Fibroblast of skin of abdomen (primary cell): ENCODE measurements at places on chromosomes 11 and 22.

DNA sequence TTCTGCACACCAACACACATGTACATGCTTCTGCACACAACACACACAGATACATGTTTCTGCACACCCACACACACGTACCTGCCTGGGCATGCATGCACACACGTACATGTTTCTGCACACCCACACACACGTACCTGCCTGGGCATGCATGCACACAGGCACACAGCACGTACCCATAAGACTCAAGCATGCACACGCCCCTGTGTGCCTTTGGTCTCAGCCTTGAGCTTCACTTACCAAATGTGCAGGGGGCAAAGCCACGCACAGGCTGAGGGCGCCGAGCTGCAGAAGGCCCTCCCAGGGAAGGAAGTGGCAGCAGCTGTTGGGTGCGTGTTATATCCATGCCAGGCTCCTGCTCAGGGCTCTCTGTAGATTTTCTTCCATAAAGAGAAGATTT is 34.7 kb upstream of the SMIM38 start:
- no peak for DNase-seq

GRCh38 chr22:28594797-28595462 is 84.7 kb downstream of the TTC28 start:
- DNase-seq, result peak; percentile 77

DNA sequence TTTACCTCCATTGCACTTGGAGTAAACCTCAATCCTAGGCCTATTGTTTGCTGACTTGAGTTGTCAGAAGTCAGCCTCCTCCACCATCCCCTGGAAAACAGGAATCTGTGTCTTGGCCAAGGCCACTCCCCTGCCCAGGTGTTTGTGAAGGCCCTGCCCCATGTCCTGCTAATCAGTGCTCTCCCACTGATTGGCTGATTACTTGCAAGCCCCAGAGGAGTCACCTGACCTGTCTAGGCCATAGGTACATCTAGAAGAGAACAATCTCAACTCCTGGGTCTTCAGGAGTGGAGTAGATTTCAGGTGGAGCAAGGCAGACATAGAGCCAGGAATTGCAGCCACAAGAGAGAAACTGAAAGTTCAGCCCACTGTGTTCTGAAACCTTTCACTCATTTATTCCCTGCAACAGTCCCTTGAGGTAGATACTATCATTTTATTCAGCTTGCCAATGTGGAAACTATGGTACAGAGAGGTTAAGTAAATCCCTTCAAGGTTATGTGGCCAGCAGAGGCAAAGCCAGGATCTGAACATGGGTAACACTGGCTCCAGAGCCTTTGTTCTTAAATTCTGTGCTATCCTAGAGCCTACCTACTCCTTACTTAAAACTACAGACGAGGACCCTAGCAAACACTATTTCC is 10.4 kb downstream of the OAF start:
- DNase-seq, result no peak

DNA sequence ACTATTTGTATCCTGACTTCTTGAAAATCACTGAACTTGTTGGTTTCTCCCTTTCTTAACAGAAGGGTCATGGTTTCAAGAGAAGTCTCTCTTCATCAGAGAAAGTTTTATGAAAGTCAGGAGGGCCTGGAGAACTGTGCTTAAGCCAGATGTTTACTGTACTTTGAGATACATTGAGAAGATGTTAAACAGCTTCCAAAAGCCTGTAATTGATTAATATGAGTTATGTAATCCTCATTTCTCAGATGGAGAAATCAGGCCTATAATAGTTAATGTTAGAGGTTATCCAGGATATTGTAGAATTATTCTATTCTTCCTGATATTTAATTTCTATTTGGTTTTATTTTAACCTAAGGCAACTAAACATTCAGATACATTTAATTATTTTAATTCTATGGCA is 97.1 kb upstream of the RAG2 start:
- no peak for DNase-seq

- DNase-seq, result peak; percentile 26
Observed at GRCh38 chr11:75815345-75816168, 547 bp downstream of the UVRAG start.

DNA sequence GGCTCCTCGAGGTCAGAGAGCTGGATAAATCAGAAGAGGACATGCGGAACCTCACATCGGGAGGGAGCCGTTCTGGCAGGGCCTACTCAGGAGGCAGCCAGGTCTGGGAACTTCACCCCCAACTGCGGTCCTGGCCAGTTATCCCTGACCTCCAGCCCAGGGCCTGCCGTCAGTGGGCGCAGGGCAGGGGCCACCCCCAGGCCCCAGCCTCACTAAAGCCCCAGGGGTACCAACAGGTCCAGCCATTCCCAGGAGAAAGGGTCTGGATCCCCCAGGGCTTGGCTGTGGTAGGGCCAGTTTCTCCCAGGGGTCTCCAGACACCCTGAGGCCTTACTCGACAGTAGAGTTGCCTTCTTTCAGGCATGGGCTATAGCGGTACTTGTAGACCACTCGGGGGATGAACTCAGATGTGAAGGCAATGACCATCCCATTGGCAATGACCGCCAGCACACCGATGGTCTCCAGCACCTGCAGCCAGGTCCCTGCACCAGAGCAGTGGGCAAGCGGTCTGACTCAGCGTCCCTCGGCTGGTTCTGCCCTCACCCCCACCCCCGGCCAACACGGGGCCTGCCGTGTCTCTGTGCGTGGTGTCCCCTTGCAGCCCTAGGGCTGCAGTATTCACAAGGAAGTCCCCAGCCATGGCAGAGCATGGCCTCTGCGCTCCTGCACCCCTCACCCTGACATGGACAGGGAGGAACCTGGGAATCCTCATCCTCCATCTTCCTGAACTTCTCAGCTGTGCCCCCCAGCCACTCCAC is 4.6 kb upstream of the SIGIRR start:
- no peak for DNase-seq

GRCh38 chr22:20298803-20299745 is 20.8 kb downstream of the DGCR6L start:
- DNase-seq, result peak; percentile 49

DNA sequence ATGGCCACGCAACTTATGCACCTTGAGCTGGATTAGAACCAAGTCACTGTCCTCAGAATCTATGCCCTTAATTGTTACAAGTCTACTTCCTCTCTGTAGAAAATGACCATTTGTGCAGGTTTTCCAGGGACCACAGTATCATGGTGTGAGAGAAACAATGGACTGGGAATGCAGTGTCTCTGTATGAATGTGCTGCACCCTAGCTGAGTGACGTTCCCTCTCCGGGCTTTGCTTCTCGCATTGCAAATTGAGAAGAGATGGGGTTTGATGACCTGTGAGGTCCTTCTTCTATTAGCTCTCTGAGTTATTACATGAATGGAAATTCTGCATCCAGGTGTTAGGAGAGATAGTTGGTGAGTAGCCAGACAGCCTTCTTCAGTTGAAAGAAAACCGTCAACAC is 1052.3 kb downstream of the NTM start:
- DNase-seq, result no peak

- DNase-seq, result no peak
Observed at GRCh38 chr11:352456-353031, 16.8 kb upstream of the B4GALNT4 start.

DNA sequence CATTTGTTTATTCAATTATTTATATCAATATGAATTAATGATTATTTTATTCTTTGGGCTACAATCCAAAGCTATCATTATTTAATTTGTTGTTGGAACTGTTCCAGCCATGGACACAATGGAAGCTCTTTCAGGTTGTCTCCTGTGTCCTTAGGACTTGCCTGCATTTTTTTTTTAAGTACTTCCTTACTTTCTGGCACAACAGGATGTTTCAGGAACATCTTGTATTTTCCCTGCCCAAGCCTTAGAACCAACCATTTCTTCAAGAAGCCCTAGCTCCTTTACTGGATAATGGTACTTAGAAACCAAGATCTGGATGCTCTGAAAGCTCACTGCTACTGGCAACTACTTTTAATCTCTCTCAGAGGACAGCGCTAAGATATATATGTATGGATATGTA is 57.8 kb upstream of the CLNS1A start:
- no peak for DNase-seq

- peak; percentile 49 for DNase-seq
Observed at GRCh38 chr22:50184004-50184901, 1.5 kb upstream of the TRABD start.

DNA sequence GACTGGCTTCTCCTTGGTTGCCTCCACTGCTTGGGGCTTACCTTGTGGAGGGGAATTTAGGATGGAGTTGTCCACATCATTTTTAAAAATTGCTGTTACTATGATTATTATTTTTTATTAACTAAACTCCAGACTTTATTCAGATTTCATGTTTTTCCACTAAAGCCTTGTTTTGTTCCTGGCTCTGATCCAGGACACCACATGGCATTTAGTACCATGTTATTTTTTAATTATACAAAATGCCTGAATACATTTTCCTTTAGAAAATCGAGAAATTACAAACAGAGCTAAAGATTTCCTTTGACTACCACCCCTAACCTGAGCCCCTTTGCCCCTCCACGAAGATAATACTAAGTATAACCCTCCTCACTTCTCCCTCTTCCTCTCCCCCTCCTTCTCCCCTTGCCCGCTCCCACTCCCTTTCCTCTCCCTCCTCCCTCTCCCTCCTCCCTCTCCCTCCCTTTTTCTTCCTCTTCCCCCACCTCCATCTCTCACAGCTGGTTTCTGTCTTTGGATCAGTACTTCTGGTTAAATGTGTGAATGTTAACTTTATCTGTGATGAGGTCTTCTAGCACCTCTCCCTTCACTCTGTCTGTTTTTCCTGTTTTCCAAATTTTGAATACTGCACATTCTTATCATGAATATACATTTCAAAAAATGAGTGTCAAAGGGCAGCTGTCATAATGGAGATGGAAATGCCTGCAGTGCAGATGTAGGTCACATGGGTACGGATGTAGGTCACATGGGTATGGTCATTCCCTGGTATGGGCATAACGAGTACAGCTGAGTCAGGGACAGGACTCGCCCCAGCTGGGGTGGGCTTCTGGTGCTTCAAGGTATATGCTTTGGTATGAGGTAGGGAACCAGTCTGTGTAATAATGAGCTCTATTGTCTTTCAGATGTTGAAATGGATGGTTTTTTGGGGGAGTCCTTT is 54.4 kb upstream of the OR4B1 start:
- no peak for DNase-seq

- no peak for DNase-seq
Observed at GRCh38 chr22:21095773-21096107, 50.0 kb downstream of the LRRC74B start.

GRCh38 chr11:66862559-66863037 is 5.7 kb downstream of the LRFN4 start:
- no peak for DNase-seq

GRCh38 chr11:19071255-19071654 is 10.7 kb upstream of the MRGPRX2 start:
- peak; percentile 86 for DNase-seq

DNA sequence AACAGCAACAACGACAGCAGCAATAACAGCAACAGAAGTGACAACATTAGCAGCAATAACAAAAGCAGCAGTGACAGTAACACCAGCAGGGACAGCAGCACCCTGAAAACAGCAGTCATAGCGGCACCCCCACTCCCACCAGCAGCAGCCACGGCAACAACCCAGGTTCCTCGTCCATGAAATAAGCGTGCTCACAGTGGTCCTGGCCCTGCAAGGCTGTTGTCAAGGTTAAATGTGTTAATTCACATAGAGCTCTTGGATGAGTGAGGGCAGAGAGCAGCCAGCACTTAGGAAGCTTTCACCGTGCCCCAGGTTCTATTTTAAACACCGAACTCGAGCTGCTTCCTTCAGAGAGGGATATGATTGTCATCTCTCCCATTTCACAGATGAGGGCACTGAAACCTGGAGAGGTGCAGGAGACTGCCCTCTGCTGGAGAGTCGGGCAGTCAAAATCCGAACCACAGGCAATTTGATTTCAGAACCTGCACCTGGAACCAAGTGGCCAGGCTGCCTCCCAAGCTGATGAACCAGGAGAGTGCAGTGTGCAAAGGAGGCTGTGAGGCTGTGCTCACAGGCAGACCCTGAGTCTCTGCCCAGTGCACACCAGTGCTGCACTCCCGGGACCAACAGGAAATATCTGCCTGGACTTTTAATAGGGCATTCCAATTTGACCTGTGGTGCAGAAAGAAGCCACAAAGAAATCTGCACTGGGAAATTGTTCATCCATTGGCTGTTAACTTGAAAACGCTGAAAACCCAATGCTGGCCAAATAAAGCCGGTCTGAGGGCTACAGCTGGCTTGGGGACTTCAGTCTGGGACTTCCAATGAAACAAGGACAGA is 22.9 kb upstream of the FGF3 start:
- DNase-seq, result no peak

GRCh38 chr11:65295571-65296341 is 18.9 kb upstream of the CDC42EP2 start:
- DNase-seq, result no peak

DNA sequence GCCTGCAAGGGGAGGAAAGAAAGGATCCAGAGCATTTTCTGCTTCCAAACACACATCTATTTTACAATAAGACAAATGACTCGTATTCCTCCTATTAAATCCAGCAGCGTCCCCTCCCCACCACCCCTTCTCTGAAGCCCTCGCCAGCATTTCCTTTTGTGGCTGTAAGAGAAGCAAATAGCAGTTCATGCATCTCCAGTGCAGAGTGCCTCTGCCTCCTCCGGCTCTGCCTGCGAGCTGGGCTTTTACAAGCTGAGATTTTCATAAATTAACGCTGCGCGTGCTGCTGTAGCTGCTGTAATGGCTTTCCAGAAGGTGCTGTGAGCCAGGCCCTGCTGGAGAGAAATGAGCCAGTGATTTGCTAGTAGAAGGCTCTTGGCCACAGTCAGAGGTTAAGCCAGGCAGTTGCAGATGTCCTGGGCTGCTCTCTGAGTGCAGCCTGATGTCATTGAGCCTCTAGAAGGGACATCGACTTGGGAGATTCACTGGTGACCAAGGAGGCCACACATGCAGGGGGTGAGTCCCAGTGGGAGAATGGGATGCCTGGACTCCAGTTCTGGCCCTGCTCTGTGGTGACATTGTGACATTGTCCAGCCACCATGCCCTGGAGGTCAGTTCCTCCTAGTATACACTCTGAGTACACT is 134.5 kb upstream of the NAV2 start:
- DNase-seq, result peak; percentile 92

DNA sequence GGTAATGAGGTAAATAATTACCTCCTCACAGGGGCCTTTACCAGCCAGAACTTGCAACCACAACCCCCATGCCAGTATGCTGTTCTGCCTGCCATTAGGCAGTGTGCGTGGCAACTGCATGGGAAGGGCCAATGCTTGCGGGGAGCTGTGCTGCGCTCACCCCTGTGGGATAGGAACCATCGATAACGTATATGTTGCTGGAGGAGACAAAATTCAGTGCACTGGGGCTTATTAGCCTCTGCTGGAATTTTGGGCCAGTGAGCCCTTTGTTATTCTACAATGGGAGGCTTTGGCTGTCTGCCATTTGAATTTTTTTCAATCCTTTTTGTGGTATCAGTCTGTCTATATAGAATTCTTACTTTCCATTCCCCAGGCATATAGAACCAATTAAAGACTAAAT is 47.3 kb downstream of the PPP2R1B start:
- peak; percentile 28 for DNase-seq

GRCh38 chr22:31248138-31248745 is 36.1 kb downstream of the LIMK2 start:
- peak; percentile 93 for DNase-seq

- no peak for DNase-seq
Observed at GRCh38 chr11:69862797-69863543, 43.8 kb upstream of the FGF3 start.

- peak; percentile 20 for DNase-seq
Observed at GRCh38 chr22:21568347-21569075, 997 bp downstream of the UBE2L3 start.

GRCh38 chr11:128195057-128195751 is 392.2 kb downstream of the ETS1 start:
- peak; percentile 53 for DNase-seq

- DNase-seq, result no peak
Observed at GRCh38 chr11:115637599-115638241, 133.5 kb upstream of the CADM1 start.

- no peak for DNase-seq
Observed at GRCh38 chr11:67410984-67411784, 4.3 kb upstream of the CARNS1 start.

- DNase-seq, result peak; percentile 49
Observed at GRCh38 chr22:46042786-46043185, 65.8 kb upstream of the WNT7B start.
